ENCODE measurements at places on chromosomes 12 and 14. TPM values are rescaled to one million over a fixed set of nuclear protein-coding genes. Genes with fewer than 3 reads are reported as not detected.

DNA sequence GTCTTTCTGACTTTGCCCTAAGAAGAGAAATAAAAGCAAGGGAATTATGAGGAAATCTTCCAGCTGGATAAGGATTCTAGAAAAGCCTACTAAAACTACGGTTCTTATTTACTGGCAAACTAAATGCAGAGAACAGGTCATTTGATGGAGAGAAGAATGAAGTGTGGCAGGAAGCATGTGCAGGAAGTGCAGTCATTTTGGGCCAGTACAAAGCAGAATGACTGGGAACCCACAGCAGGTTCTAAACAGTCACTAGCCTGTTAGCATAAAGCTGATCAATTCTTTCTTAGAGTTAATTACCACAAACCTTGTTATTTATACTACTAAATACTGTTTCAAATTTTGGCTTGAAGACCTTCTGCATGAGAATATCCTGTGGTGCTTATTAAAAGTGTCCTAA lies 36.7 kb downstream of the CFAP54 start:
- no peak for DNase-seq
- no peak overlapping the region for H3K27ac ChIP-seq
- no peak overlapping the region for H3K4me3 ChIP-seq
- H3K4me1 ChIP-seq, result no peaks in the 10 kb centered on the region

DNA sequence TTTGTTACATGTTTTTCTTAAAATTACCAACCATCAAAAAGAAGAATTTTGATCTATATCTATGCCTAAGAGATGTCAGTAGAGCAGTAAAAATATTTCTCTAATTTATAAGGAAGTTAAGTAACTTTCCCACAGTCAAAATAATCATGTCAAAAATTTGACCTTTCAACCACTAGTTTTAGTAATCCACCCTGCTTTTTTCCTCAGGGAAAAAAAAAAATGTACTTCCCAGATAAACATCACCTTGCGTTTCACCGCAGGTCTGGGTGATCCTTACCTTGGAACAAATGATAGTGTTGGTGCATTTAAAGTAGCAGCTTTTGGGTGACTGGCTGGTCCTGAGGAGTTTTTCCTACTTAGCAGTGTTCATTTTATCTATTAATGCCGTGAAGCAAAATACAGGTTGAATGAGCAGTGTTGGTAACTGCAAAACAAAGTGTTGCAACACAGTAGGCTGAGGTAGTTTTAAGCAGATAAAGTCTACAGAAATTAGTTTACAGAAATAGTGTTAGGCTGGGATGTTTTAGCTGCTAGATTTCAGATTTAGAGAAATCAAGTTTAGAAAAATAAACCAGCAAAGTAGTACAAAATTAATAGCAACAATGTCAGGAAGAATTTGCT lies 137.2 kb upstream of the DNM1L start:
- no peak overlapping the region for H3K4me3 ChIP-seq
- H3K27me3 ChIP-seq, result no peaks in the 10 kb centered on the region
- H3K4me1 ChIP-seq, result no peaks in the 10 kb centered on the region
- H3K36me3 ChIP-seq, result no peaks in the 10 kb centered on the region

DNA sequence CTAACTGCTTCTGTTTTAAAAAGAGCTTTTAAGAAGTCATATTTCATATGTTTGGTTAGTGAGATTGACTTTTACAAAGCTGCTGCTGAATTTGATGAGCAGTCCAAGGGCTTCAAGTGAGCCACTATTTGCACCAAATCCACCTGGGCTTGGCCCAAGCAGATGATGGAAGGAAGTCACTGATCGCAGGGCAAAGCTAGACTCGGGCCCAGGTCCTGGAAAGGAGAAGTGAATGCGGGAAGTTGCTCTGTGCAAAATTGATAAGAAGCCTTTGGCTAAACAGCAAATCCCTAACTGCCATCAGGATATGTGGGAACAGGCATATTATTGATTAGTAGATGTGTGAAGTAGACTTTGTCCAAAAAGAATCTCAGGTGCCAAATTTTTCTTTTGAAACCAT lies 30.5 kb downstream of the PLXNC1 start:
- H3K27me3 ChIP-seq, result no peaks in the 10 kb centered on the region
- peaks cover 7% of the 10 kb centered on the region for H3K4me1 ChIP-seq
- no peak for DNase-seq
- H3K36me3 ChIP-seq, result no peaks in the 10 kb centered on the region
- no peak overlapping the region for H3K4me3 ChIP-seq

DNA sequence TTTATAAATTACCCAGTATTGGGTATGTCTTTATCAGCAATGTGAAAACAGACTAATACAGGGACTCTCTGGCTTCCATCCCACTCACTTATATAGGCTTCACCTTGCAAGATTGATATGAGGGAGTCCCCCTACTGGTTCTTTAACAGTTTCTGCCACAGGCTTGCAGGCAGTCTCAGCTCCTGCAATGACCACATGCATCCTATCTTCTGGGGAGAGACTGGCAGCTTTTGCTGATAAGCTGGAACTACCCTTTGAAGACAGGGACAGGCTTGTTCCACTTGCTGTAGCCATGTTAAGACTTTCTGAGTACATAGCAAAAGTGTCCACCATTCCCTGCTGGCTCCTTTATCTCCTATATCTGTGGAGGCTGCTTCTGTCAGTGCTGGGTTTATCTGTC lies 531.7 kb upstream of the FLRT2 start:
- H3K4me1 ChIP-seq, result no peaks in the 10 kb centered on the region
- no peak overlapping the region for H3K4me3 ChIP-seq
- H3K36me3 ChIP-seq, result no peaks in the 10 kb centered on the region
- H3K27ac ChIP-seq, result no peak overlapping the region

- no peak overlapping the region for H3K4me3 ChIP-seq
- no peaks in the 10 kb centered on the region for H3K36me3 ChIP-seq
- no peak overlapping the region for H3K27ac ChIP-seq
- H3K4me1 ChIP-seq, result no peaks in the 10 kb centered on the region
- H3K27me3 ChIP-seq, result no peaks in the 10 kb centered on the region
Observed at GRCh38 chr12:72432037-72432604, 160.0 kb downstream of the TRHDE start.

DNA sequence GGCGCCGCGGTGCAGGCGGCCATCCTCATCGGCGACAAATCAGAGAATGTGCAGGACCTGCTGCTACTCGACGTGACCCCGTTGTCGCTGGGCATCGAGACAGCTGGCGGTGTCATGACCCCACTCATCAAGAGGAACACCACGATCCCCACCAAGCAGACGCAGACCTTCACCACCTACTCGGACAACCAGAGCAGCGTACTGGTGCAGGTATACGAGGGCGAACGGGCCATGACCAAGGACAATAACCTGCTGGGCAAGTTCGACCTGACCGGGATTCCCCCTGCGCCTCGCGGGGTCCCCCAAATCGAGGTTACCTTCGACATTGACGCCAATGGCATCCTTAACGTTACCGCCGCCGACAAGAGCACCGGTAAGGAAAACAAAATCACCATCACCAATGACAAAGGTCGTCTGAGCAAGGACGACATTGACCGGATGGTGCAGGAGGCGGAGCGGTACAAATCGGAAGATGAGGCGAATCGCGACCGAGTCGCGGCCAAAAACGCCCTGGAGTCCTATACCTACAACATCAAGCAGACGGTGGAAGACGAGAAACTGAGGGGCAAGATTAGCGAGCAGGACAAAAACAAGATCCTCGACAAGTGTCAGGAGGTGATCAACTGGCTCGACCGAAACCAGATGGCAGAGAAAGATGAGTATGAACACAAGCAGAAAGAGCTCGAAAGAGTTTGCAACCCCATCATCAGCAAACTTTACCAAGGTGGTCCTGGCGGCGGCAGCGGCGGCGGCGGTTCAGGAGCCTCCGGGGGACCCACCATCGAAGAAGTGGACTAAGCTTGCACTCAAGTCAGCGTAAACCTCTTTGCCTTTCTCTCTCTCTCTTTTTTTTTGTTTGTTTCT lies 1.7 kb downstream of the HSPA2 start:
- no peaks in the 10 kb centered on the region for H3K36me3 ChIP-seq
- H3K27me3 ChIP-seq, result no peaks in the 10 kb centered on the region
- peaks cover 4% of the 10 kb centered on the region for H3K4me1 ChIP-seq

DNA sequence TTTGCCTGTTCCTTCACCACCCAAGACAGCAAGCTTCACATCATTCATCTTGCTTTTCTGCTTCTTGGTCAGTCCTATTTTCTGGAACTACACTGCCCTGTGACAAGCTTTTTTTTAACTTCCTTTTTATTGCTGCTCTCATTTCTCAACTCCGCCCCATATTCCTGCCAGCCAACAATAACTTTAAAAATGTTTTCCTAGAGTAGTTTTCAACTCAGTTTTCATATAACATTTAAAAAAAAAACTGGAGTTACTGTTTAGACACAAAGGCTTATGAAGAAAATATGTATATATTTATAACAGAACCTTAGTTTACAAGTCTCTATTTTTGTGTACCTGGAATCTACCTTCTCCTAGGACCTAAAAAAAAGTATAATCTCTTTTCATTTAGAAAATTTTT lies at the start of gene RERGL:
Gene RERGL (minus strand): TSS at position 101 of the 400 bp plus-strand sequence. CDS start 53 bp downstream, at position 48.
- H3K27me3 ChIP-seq, result no peaks in the 10 kb centered on the region
- no peak within 1 kb of the TSS for H3K4me3 ChIP-seq
- H3K36me3 ChIP-seq, result no peaks in the 10 kb centered on the region
- no peaks in the 10 kb centered on the region for H3K4me1 ChIP-seq
- H3K27ac ChIP-seq, result no peak within 1 kb of the TSS

DNA sequence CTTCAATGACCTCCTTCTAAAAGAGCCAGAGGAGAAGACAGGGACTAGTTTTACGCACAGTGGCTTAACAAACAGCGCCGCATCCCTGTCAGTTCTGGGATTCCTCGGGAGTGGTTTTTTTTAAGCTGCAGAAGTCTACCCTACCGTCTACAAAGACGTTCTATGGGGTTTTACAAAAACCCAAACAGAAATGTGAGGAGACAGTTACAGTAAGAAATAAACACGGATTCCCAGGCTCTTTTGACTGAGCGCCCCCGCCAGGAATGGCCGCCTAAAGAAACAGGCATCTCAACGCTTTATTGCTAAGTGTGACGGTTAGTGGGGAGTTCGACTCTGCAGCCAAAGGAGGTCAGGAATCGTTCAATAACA lies 484 bp downstream of the ALKBH1 start:
- DNase-seq, result no peak
- H3K4me3 ChIP-seq, result peak overlapping the region; percentile 88
- H3K27ac ChIP-seq, result peak overlapping the region; percentile 79
- no peaks in the 10 kb centered on the region for H3K27me3 ChIP-seq

DNA sequence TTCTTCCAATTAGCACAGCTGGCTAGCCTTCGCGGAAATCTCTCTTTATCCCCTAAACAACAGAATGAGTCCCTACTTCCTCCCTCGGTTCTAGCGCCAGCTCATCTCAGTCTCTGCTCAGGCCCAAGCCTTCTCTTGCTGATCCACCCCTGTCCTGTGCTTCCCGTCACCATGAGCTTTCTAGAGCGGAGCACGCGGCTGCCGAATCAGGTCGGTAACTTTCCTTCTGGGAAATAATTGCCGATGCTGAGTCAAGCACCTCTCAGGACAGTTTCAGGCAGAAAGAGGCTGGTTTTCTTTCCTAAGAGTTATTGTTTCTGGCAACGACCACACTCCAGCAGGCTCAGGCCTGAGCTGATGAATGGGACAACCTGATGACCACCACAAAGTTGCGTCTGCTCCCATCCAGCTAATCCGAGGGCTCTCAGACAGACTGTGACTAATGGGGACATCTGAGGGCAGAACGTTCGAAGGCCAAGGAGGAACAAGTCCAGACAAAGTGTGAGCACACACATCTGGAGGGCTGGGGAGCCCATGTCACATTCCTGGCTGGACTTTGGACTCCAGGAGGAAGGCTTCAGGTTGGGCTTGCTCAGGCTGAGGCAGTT lies 13.6 kb upstream of the GPR68 start:
- no peaks in the 10 kb centered on the region for H3K36me3 ChIP-seq
- H3K4me1 ChIP-seq, result peaks cover 25% of the 10 kb centered on the region
- no peaks in the 10 kb centered on the region for H3K27me3 ChIP-seq
- no peak for DNase-seq

DNA sequence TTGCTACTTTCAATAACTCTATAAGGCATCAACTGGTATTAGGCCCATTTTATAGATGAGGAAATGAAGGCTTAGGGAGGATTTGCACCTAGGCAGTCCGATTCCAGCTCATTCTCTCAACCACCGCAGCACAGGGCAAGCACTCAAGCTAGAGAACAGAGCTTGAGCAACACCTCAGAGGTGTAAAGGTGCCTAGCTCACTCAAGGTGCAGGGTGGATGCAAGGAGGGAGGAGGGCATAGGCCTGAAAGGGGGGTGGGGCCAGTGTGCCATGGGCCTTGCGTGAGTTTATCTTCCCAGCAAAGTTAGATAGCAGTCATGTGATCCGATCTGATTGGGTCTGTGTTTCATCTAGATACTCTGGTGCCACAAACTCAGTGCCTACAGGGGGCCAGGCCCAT lies 10.2 kb upstream of the EMP1 start:
- no peaks in the 10 kb centered on the region for H3K4me1 ChIP-seq
- no peak overlapping the region for H3K4me3 ChIP-seq
- no peaks in the 10 kb centered on the region for H3K27me3 ChIP-seq
- H3K36me3 ChIP-seq, result no peaks in the 10 kb centered on the region
- DNase-seq, result no peak

- peaks cover 3% of the 10 kb centered on the region for H3K27me3 ChIP-seq
- no peak overlapping the region for H3K4me3 ChIP-seq
- H3K36me3 ChIP-seq, result no peaks in the 10 kb centered on the region
- no peak for DNase-seq
Observed at GRCh38 chr14:60647837-60648248, 1.4 kb downstream of the SIX1 start.

DNA sequence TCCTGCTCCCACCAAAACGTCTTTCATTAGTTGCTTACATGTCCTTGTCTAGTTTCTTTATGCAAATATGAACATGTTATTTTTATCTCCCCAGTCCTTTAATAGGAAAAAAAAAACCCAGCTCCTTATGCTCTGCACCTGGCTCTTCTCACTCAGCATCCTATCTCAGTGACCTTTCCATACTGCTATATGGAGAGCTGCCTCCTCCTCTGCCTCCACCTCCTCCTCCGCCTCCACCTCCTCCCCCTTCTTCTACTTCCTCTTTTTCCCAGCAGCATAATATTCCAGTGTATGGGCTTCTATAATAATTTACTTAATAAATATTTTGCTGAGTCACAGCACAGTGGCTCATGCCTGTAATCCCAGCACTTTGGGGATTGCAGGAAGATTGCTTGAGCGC lies 31.5 kb downstream of the ABCB9 start:
- H3K27ac ChIP-seq, result no peak overlapping the region
- H3K4me3 ChIP-seq, result no peak overlapping the region
- H3K4me1 ChIP-seq, result no peaks in the 10 kb centered on the region
- no peak for DNase-seq
- peaks cover 5% of the 10 kb centered on the region for H3K36me3 ChIP-seq
- no peaks in the 10 kb centered on the region for H3K27me3 ChIP-seq

DNA sequence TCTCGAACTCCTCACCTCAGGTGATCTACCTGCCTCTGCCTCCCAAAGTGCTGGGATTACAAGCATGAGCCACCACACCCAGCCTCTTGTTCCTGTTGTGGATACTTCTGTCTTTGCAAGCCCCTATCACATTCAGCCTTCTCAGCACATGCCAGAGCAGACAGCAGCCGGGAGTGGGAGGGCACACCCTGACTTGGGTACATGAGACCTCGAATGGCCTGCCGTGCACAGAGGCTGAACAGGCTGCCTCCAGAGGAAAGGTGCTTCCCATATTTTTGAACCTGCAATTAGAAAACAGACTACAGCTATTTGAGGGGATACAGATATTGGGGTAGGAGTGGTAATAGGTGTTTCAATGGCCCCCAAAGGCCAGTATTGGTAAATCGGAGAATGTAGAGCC lies 307.3 kb upstream of the DIO3 start:
- H3K36me3 ChIP-seq, result no peaks in the 10 kb centered on the region
- no peak overlapping the region for H3K4me3 ChIP-seq
- no peak for DNase-seq
- no peak overlapping the region for H3K27ac ChIP-seq

Gene ABCD4
- total RNA-seq, result 60.3 TPM

Gene INHBC
- 0.16 TPM for total RNA-seq

Gene BDKRB2
- not detected for total RNA-seq

Gene RASSF9
- total RNA-seq, result not detected

Gene CAPZA3
- total RNA-seq, result not detected

Gene CLEC14A
- total RNA-seq, result not detected

Gene VRTN
- not detected for total RNA-seq

Gene GPRC5A
- not detected for total RNA-seq

Gene RPGRIP1
- total RNA-seq, result not detected

Gene SCN8A
- 0.35 TPM for total RNA-seq

Measured in naive thymus-derived CD4-positive, alpha-beta T cell (primary cell).